ENCODE measurements at places on chromosomes 7 and 10.

DNA sequence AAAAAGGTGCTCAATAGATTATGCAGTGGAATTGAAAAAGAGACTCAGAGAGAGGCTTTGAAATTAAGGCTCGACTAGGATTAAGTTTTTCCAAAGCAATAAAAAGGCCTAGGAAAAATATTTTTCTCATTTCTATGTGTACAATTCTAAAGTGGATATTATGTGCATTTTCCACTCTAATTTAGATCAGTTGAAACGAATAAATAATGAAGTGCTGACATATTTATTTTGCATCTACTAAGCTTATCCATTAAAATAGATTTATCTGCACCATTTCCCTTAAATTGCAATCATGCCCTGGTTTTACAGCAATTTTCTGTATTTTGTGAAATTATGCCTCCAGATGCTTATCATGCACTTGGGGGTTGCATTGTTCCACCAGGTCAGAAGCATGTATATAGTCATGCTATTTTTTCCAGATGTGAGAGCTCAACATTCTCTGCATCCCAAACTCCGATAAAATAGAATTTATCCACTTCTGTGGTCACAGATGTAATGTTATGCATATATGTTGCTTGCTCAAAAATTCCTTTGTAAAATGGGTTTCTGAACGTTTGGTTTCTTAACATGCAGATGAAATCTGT is 18.3 kb downstream of the FIGNL1 start:
- DNase-seq = no peak

DNA sequence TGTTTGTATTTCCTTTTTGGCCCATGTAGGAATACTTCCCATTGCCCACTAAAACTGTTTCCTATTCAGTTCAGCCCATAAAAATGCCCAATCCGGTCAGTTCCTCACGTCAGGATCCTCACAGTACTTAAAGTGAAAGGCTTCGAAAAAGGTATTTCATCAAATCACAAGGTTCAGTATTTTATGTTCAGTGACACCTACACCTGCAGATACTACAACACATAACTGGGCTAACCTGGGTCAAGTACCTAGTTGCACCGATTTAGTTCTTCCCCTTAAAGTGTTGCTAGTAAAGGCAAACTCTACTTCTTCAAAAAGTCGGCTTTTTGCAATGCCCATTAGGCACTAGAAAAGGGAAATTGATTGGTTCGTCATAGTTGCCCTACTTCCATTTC is 1.1 kb downstream of the SNX13 start:
- no peak for DNase-seq

DNA sequence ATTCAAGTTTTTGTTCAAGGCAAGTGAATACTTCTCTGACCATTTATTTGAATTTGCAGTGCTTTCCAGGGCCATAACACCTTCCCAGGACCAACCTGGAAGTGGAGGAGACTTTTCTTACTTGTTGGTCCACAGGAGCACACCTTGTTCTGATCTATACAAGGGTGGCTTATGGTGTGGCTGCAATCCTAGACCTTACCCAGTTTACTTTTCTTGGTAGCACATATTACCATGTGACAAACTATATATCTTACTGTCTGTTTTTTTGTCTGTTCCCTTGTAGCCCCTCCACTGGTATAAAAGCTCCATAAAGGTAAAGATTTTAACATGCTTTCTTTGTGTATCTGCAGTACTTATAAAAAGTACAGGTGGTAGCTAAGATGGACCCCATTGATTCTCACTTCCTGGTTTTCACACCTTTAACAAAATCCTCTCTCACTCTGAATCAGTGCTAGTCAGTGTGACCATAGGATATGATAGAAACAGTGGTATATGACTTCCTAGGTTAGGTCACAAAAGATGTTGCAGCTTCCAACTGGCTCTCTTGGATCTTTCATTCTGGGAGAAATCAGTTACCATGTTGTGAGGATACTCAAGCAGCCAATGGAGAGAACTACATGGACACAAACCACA is 5.6 kb upstream of the ASB4 start:
- DNase-seq = no peak

GRCh38 chr7:27212497-27213432 is 12.9 kb upstream of the HOXA13 start:
- DNase-seq = no peak

GRCh38 chr10:101131962-101132635 is 999 bp downstream of the TLX1 start:
- DNase-seq = no peak

GRCh38 chr7:8284606-8285005 is 22.6 kb upstream of the ICA1 start:
- DNase-seq = no peak

- DNase-seq = no peak
Observed at GRCh38 chr7:13794581-13794980, 194.9 kb downstream of the ETV1 start.

- no peak for DNase-seq
Observed at GRCh38 chr10:123869020-123869414, 22.6 kb downstream of the CPXM2 start.
